ENCODE measurements at places on chromosomes 5 and 9.
A peak's percentile ranks its signal among the peaks of the same experiment; 100 is the strongest.

DNA sequence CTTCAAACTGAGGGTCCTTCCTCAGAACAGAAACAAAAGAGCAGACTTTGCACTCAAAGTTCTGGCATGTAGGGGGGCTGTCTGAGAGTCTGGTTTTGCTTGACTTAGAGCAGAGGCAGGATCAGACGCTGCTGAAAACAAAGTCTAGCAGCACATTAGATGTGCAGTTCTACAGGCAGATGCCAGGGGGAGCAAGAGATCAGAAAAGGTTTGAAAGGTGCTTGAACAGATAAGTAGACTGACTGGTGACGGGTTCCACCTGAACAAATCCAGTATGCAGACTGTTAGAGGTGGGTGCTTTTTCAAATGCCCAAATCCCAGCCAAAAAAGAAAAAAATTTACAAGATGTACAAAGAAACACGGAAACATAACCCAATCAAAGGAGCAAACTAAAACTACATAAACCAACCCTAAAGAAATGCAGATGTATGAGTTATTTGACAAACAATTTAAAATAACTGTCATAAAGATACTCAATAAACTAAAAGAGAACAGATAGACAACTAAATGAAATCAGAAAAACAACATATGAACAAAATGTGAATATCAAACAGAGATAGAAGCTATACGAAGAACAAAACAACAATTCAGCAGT is 194.7 kb upstream of the FREM1 start:
- DNase-seq, result peak; percentile 17

DNA sequence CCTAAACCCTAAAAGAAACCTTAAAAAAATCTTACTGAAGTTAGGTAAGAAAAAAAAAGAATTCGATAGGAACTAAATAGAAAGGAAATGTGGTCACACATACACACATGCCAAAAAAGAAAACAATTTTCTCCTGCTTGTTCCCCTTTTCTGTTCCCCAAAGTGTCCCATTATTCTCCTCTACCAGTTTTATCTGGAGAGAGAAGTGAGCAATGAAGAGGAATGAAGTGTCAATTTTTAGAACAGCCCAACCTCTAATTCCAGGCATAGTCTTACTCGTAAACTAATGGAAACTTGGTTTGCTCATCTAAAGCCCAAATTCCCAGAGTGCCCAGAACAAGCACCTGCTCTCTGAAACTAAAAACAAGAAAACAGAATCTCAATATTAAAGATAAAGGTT is 26.1 kb downstream of the AP3B1 start:
- no peak for DNase-seq

DNA sequence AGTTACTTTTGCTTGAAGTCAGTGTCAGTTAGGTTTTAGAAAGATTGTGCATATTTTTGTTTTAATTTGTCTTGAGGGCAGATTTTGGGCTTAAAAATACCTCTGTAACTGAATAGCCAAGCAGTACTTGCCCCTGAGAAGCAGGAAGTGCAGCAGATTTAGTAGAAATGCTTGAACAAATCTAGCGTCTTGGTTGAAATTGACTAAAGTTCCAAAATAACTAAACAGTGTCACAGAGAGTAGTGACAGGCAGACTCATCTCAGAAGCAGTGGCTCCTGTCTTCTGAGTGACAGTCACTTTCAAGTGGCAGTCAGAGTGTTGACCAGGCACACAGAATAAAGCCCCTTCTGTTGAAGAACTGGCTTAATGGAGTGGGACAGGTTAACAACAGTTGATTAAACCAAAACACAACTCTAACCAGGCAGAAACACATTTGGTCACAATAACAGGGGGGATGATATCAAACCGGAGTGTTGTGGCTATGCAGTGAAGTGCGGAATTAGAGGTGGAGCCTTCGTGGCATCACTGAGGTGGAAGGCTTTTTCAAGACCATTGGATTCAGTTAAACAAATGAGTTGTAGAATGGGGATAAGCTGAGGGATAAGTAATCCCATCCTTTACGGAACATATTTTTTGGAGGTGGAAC is 29.1 kb downstream of the TRIO start:
- no peak for DNase-seq

DNA sequence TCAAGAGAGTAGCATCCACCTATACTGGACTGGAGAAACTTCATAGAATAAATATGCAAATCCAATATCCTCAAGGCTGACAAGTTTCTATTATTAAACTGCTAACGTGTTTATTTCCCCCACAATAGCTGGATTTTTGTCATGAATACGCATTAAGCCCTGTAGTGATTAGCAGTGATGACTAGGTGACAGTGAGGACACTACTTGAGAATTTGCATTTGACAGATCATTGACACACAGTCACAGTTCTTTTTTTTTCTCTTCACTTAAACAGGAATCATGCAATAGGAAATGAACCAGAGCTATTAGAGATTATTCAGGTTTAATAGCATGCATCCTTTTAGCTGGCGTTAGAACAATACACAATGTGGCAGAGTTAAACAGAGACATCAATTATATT is 35.3 kb downstream of the MPDZ start:
- no peak for DNase-seq

DNA sequence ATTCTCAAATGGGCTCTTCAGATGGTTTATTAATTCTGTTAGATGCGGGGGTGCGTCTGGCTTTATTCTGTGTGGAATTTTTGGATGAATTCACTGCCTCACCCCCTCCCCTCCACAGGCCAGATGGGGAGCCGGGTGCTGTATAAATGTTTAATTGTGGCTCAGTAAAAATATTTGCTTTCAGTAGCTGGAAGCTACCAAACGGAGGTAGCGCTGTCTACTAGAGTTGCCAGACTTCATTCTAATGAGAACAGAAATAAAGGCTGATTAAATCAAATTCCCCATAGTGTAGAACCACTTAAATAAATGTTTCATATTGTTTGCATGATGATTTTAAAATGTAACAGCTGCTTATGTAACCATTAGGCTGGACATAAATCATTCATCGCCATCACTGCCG is 34.5 kb upstream of the KCNMB1 start:
- no peak for DNase-seq

- no peak for DNase-seq
These were observed 5.5 kb upstream of the LTC4S start for GRCh38 chr5:179788193-179788854.

GRCh38 chr5:90131383-90132133 is 278.0 kb downstream of the CETN3 start:
- no peak for DNase-seq

- DNase-seq, result peak; percentile 16
These were observed 800 bp upstream of the AP3B1 start for GRCh38 chr5:78295035-78295961.

DNA sequence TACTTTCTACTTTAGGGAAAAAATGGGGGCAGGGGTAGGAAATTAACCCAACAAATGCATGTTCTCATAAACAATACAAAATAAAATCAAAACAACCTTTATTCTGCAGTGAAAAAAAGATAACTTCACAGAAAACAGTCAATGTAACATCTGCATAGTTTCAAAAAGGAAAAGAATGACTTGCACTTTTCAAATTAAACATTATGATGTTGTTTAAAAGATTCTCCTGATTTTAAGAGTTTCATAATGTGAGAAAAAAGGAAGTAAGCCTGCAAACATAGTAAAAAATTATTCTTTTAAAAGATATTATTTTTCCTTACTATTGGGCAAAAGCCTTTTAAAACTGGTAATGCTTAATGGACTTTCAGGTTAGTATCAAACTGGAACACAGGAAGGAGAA is 7.6 kb downstream of the C9orf72 start:
- no peak for DNase-seq

DNA sequence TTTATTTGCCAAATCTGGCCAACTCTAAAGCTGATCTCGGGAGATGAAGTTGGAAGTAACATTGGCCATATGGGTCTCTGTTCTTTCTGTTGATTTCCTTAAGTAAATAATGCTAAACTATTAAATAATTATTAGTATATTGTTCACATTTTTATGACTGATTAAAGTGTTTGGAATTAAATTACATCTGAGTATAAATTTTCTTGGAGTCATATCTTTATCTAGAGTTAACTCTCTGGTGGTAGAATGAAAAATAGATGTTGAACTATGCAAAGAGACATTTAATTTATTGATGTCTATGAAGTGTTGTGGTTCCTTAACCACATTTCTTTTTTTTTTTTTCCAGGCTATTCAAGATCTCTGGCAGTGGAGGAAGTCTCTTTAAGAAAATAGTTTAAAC is 9.3 kb upstream of the FGF18 start:
- DNase-seq, result no peak

DNA sequence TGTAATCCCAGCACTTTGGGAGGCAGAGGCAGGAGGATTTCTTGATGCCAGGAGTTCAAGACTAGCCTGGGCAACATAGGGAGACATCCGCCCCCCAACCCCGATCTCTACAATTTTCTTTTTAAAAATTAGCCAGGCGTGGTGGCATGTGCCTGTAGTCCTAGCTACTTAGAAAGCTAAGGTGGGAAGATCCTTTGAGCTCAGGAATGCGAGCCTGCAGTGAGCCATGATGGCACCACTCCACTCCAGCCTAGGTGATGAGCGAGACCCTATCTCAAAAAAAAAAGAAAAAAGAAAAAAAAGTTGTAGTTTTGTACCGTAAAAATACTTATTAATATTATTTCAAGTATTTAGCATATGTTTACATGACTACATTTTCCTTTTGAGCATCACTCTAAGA is 29.3 kb downstream of the TSSK1B start:
- no peak for DNase-seq

GRCh38 chr5:94796586-94796985 is 178.1 kb downstream of the SLF1 start:
- no peak for DNase-seq

DNA sequence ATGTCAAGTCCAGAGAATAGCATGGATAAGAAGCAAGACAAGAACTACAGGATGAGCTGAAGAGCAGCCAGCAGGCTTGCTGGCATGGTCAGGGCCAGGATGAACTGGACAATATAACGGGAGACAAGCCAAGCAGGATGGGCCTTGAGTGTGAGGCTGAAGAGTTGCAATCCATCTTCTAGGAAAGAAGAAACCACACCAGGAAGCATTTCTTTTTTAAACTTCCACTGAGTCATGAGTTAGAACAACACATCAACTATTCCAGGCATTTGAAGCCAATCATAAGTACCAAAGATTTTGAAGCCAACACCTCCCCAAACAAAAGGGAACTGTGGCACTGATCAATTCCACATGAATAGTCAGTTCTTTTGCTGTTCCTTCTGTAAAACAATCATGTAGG is 27.3 kb downstream of the SLC31A2 start:
- DNase-seq, result no peak

- no peak for DNase-seq
These were observed 5.1 kb upstream of the PHYKPL start for GRCh38 chr5:178237431-178238312.

- DNase-seq, result no peak
These were observed 174.9 kb upstream of the DMAC1 start for GRCh38 chr9:7974335-7974960.

DNA sequence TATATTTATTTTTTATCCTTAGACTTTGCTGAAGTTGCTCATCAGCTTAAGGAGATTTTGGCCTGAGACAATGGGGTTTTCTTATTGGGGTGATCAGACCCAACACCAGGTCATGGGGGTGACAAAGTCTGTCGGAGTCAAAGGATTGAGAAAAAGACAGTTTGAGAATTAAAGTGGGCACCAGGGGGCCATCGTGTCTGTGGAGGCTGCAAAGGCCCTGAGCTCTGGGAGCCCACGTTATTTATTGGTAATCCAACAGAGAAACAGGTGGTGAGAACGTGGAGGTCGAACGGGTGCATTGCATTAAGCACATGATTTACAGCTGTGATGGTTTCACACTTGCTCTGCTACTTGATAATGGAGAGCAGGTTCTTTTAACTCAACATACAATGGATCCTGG is 102.5 kb upstream of the CDH10 start:
- no peak for DNase-seq
